Lung microvascular endothelial cell (primary cell): ENCODE measurements at places on chromosomes 12 and 14.

DNA sequence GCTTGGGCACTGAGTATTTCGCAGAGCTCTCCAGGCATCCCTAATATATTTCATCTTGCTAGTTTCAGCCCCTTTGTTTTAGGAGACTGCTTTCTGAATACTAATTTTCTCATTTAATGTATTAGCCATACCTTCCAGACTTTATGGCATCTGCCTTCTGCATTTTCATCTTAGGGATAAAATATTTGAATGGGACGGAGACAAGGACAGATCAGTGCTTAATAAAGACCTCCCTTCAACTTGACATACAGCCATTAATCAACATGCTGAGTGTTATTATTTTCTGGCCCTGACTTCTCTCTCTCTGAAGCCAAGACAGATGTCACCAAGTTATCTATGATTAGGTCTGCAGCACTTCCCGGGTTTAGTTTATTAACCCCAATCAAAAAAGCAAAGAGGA lies 42.4 kb downstream of the CACNA2D4 start:
- DNase-seq, result no peak

DNA sequence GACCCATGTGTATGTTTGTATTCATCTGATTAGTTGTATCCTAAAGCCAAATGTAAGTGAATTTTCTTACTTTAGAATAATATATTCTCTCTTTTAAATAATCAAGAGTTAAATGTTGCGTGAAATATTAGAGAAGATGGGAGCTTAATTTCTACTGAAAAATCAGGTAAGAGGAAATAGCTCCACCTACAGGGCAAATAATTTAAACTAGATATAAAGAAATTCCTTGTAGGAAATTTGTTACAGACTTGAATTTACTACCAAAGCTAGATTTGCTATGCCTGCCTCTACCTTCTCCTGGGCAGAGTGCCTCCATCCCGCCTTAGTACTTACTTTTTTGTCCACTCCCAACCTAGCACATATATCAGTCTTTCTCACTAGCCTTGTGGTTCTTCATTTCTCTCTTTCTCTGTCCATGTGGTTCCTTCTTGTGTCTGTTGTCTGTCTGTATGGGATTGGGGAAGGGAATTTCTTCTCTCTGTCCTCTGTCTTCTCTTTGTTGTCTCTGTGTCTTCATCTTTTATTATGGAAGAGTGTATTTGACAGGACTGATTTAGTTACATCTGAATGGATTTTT lies 44.7 kb downstream of the PALS1 start:
- DNase-seq, result peak; percentile 54

DNA sequence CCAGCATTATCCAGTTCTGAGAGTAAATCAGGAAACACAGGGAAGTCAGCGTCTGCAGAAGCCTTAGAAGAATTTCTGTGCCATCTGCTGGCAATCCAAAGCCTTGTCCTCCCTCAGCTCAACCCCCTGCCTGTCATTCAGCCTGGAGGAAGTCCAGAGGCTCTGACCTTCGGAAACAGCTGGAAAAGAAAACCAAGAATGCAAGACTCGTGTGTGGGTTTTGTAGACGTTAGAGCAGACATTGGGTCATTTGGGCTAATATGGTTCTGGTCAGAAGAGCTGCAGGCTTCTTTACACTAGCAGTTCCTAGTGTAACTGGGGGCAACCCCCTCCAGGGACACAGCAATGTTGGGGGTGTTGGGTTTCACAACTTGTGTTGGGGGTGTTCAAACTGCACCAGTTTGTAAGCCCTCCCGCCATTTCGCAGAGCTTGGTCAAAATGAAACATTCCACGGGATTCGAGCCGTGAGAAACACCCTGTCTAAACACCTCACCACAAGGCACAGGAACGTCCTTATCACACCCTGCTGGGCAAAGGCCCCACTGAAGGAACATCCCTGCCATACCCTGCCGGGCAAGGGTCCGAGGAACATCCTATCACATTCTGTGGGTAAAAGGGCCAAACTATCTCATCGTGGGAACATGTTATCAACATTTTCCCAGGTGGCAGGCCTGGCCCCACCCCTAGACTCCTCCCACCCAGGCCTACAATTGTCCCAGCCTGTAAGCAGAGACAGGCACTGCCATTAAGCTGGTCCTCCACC lies 21.0 kb upstream of the SERPINA4 start:
- DNase-seq, result peak; percentile 33

DNA sequence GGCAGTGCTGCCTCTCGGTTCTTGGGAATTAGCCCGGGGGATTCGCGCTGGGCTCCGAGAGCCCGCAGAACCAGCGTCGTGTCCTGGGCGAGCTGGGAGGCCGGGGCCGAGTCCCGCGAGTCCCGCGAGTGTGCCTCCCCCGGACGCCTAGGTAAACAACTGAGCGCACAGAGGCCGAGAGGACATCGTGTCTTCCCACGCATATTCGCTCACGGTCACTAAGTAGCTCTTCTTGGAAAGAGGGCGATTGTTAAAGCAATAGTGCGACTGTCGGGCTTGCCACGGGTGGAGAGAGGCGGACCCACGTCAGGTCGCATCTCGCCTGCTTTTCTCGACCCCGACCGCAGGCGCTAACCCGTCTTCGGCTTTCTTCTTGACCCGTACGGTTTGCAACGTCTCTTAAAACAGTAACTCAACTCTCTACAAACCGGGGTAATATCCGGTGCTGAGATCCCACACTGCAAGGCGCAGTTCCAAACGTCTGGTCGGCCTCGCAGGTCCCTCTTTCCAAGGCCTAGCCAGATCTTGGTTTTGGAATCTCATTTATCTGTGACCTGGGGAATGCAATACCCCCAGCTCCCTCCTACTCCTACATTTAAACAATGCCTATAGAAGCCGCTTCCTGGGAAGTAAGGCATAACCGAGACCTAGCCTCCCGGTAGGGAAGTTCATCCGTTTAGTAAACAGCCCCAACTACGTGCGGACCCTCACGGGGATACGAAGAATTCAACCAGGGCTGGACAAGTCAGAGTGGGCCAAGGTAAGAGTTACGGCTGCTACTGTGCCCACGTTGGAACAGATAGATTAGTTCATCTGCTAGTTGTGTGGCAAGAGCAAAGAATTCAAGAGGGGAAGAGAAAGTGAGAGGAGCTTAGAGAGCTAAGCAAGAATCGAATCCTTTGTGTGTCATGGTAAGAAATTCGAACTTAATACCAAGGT lies 736 bp upstream of the PHLDA1 start:
- DNase-seq, result peak; percentile 80

DNA sequence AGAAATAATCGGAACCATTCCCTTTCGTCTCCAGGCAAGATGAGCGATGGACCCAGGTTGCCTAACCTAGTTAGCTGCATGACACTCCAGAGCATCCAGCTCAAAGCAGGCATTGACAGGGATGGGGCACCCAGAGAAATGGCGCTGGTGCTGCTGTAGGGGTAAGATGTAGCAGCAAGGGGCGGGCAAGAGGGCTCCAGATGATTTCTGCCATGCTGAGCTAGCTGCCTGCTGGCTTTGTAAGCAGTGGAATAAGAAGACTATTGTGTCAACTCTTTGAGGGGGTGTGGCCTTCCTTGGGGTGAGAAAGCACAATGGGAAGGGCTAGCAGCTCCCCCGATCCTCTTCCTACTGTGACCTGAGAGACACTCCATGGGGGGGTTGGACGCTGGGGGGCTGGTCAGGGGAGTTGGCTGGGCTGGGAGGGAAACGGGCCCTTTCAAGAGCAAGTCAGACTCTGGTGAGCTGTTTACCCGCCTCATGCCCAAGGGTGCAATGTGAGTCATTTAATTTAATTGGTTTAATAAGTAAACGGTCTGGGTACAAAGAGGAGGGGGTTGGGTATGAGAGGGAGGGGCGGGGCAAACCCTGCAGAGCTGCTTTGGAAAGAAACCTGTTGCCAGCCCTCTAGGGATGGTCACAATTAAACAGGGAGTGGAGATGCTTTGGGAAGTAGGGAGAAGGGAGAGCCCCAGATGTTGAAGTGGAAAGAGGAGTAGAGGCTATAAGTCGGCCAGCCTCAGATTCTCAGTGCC lies 50.5 kb downstream of the B4GALNT3 start:
- DNase-seq, result no peak

GRCh38 chr14:70558356-70558755 lies 23.6 kb upstream of the ADAM20 start:
- DNase-seq, result no peak
